ENCODE measurements at places on chromosomes 12 and 14. TPM values are rescaled to one million over a fixed set of nuclear protein-coding genes. Genes with fewer than 3 reads are reported as not detected.

RDH12 gene
- total RNA-seq = not detected

REM2 gene
- 2.1 TPM for total RNA-seq

OTUB2 gene
- total RNA-seq = 0.48 TPM

ANO2 gene
- not detected for total RNA-seq

STYK1 gene
- total RNA-seq = 0.11 TPM

RAPGEF3 gene
- total RNA-seq = 4.7 TPM

C12orf42 gene
- total RNA-seq = not detected

TBX3 gene
- total RNA-seq = not detected

LEMD3 gene
- 33.0 TPM for total RNA-seq

All from OCI-LY7 (cell line).